Tongue (tissue), 3 donors: ENCODE measurements at places on chromosomes 2 and 18. TPM values are rescaled to one million over a fixed set of nuclear protein-coding genes. Genes with fewer than 3 reads are reported as not detected.

- no peak for DNase-seq
Observed at GRCh38 chr2:112204411-112204810, 50.4 kb downstream of the ZC3H8 start.

- DNase-seq, result no peak
Observed at GRCh38 chr2:113064898-113065297, 2.9 kb upstream of the IL1F10 start.

DNA sequence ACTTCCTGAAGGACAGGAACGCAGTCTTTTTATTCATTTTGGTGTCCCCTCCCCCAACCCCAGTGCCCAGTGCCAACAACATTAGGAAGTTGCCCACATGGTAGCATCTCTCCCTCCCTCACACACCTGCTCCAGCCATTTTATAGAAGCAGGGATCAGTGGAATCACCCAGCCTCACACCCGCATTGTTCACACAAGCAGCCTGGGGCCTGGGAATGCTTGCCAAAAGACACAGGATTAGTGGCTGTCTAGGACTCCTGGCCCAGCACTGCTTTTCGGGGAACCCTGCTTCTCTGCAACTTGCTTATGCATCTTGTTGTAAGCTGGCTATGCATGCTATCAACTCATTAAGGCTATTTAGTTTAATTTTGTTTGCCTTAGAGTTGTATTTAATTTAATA is 17.9 kb downstream of the TMEM37 start:
- no peak for DNase-seq

SNED1 gene
- total RNA-seq, result 15.0 TPM

TEKT4 gene
- not detected for total RNA-seq

DNA sequence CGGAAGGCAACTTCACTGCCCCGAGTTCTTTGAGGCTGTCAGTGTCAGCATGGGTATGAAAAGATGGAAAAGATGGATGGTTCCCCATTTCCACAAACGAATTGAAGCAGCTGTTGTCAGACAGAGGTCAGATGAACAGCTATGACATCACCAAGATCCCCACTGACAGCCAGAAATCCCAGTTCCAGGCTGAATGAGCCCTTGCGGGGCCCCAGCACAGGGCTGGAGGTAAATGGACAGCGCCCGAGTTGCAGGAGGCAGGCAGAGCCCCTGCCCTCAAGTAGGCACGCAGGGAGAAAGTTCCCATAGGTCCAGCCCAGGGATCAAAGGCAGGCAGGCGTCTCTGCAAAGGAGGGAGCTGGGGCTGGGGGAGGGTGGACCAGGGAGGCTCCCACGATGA is 169.5 kb upstream of the AGAP1 start:
- DNase-seq, result peak; percentile 16

- no peak for DNase-seq
Observed at GRCh38 chr2:217106650-217107014, 246.8 kb upstream of the TNP1 start.

DNA sequence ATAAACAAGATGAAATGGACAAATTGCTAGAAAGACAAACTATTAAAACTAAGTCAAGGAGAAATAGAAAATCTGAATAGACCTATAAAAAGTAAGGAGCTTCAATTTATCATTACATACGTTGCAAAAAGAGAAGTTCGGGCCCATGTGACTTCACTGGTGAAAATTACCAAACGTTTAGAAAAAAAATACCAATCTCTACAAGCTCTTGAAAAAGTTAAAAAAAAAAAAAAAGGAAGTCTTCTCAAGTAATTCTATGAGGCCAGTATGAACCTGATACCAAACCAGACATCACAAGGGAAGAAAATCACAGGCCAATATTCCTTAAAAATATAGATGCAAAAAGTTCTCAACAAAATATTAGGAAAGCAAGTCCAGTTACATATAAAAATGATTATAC is 20.2 kb upstream of the ACVR2A start:
- DNase-seq, result no peak

DNA sequence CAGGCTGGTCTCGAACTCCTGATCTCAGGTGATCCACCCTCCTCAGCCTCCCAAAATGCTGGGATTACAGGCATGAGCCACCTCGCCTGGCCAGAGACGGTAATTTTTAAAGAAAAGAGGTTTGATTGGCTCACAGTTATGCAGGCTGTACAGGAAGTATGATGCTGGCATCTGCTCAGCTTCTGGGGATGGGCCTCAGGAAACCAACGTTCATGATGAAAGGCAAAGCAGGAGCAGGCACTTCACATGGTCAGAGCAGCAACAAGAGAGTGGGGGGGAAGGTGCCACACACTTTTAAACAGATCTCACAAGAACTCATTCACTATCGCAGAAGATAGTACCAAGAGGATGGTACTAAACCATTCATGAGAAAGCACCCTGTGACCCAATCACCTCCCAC is 38.0 kb upstream of the GPD2 start:
- DNase-seq, result no peak

DNA sequence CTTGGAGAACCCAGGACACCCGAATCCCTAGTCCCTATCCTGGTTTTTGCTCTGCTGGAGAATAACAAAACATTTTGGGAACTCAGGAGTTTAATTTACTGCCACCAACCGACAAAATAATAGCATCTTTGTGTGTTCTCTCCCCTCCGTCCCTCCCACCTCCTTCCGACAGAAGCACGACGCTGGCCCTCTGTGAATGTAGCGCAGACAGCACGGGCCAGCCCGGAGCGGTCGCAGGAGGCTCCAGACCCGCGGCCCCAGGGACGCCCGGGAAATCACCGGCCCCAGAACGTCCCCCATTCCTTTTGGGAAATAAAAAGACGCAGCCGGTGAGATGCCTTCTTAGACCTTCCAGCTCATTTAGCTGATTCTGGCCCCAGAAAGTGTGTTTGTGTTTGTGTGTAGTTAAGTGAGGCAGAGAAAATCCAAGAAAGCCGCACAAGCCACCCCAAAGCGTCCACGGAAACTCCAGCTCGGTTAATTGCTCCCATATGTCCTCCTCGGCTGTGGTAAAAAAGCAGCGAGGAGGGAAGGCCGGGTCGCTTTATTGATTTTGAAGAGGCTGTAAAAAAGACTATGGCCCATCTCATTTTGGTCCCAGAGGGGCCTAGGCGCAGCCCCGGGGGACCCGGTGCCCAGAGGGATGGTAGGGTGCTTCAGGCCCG is 577 bp upstream of the TANC1 start:
- peak; percentile 84 for DNase-seq

DNA sequence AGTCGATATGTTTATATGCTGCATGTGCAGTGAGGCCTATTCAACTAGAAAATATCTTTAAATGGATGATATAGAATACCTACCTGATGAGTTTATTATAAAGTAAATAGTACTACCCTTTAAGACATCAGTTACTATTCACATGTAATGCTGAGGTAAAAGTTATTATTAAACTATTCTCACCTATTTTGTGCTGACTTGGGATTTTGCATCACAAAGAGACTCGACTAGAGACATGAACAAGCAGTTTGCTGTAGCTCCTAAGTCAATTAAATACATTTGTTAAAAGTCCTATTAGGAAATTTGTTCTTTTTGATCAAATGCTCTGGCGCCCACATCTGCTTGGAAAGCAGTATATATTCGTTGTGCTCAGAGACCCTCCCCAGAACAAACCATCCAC is 164.1 kb downstream of the CCDC85A start:
- DNase-seq, result no peak
